ENCODE measurements at places on chromosomes 6 and 20. TPM values are rescaled to one million over a fixed set of nuclear protein-coding genes. Genes with fewer than 3 reads are reported as not detected.
A peak's percentile ranks its signal among the peaks of the same experiment; 100 is the strongest.

The FOXF2 gene
- polyA plus RNA-seq, result not detected

The SMLR1 gene
- not detected for polyA plus RNA-seq

GRCh38 chr20:19304886-19305415, 92.5 kb downstream of the SLC24A3 start:
- DNase-seq, result no peak

GRCh38 chr20:11766961-11767360, 150.7 kb upstream of the BTBD3 start:
- no peak for DNase-seq

DNA sequence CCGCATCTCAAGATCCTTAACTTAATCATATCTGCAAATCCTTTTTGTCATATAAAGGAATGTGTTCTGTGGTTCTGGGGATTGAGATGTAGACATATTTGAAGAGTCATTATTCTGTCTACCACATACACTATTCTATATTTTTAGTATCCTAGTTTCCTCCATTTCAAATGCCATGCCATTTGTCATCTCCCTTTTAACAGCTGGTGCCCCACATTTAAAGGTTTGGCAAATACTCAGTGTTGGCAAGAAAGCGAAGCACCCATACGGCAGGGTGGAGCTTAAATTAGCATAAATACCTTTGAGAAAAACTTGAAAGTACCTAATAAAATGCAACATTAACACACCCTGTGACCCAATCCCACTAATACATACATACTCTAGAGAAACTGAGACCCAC, 31.7 kb downstream of the PAK5 start:
- no peak for DNase-seq

GRCh38 chr20:6740096-6740495, 27.4 kb upstream of the BMP2 start:
- no peak for DNase-seq

DNA sequence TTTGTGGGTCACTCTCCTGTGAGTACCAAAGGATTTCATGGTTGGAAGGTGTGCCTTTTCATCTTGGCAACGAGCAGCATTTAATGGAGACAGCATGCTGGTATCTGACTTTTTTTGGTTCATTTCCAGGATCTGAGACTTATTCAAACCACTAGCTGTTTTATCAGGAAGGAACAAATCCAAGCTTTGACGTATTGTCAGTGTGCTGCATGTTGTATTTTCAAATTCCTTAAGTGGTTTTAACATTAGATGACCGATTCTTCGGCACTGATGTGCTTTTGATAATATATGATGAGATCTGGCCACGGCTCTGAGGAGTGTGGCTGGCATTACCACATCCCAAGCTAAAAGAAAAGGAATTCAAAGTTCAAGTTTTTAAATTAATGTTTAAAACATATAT, 6.4 kb downstream of the RMND1 start:
- no peak for DNase-seq

DNA sequence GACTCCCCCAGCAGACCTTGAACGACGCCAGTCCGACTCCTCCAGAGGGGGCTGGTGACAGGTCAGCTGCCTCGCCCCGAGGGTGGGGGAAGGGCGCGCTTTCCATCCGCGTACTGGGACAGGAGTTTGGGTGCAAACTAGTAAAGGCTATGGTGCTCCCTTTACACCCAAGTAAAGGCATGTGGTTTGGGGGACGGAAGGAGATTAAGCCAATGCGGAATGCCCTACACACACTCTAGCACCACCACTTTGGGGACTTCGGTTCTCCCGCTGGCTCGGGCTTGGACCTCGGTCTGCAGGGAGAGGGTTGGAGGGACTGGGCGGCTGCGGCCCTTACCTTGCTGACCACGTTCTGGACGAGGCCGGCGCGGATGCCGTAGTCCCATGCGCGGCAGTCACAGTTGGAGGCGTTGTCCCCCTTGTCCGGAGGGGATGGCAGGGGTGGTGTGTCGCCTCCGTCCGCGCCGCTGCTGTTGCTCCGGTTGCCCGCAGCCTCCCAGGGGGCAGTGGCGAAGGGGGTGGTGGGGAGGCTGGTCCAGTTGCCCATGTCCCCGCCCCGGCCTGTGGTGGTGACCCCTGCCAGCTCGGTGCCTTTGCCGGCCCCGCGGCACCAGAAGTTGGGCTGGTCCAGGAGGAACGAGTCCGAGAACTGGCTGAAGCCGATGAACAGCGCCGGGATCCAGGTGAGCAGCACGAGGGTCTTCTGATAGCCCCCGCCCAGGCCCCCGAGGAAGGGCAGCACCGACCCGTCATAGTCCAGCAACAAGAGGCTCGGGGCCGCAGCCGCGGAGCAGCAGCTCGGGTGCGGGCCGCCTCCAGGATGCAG, 1.1 kb downstream of the SLC22A23 start:
- peak; percentile 22 for DNase-seq

GRCh38 chr20:9145142-9145541, 76.3 kb downstream of the PLCB4 start:
- DNase-seq, result no peak

GRCh38 chr6:46078294-46078693, 51.5 kb upstream of the ENPP4 start:
- DNase-seq, result no peak

DNA sequence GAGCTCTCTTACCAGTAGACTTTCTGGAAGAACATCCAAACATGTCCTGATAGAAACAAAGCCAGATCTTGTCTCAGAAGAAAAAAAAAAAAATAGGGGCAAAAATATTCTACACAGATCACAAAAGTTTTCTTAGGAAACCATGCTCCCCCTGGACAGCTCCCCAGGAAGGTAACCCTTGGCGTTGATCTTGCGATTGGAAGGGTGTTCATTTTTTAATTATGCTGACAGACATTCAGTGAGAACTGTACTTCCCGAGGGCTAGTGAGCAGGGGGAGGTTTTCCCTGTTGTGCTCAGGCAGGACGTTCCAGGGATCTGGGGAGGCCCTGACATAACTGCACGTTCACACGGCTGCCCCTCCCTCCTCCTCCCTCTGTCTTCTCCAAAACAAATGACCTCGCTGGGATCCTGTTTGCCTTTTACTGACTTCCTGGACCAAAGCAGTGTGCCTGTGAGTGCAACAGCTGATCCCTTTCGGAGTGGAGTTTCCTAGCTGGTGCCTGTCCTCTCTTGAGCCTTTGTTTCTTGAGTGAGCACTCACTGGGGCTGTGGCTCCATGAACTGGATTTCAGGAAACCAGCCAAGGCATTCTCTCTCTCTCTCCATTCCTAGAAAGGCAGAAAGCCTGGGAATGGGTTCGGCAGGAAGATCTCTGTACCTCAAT, 46.7 kb downstream of the MARCKS start:
- DNase-seq, result no peak
